Left ventricle myocardium inferior (tissue), 1 donor: ENCODE measurements at places on chromosomes 1 and 21.
A peak's percentile ranks its signal among the peaks of the same experiment; 100 is the strongest.

- DNase-seq, result no peak
Measured at GRCh38 chr1:200073286-200073637, 45.8 kb downstream of the NR5A2 start.

- no peak for DNase-seq
Measured at GRCh38 chr1:194024659-194025058, 838.2 kb upstream of the B3GALT2 start.

GRCh38 chr1:184164536-184164935 lies 113.0 kb downstream of the TSEN15 start:
- DNase-seq, result peak; percentile 26

- DNase-seq, result no peak
Measured at GRCh38 chr1:89451011-89451410, 73.6 kb upstream of the LRRC8B start.

- no peak for DNase-seq
Measured at GRCh38 chr1:174769961-174770549, 229.7 kb upstream of the CACYBP start.

DNA sequence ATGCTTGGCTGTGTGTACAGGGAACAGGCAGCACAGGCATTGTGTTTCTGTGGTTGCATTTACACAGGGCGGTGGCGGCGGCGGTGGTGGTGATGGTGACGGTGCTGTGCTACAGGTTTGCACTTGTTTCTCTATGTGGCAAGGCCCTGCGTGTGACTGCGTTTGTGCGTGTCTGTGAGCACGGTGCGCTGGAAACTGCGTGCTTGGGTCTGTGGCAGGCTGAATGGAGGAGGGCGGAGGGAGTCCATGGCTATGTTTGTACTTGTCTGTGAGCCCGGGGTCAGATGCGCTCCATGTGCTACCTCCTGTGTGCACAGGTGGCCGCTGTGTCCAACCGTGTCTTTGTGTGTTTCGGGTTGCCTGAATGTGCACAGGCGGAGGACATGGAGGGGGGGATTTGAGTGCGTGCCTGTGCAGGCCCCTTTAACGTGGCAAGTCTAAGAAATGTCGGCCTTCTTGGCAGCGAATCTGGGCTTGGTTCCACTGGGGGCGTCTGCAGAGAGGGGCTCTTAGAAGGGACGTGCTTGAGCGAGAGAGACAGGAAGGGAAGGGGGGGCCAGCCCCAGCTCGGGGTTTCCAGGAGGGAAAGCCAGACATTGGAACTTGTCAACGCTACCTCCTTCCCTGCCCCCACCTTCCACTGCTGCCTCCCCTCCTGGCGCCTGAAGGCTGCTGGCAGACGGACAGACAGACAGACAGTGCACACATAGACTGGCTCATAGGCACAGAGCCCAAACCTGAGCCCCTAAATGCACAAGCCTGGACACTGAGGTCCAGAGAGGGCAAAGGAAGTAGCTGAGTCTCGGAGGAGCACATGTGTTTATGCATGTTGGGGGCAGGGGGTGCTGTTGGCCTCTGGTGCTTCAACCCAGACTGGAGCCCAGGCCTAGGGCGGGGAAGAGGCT lies 32.7 kb upstream of the WASF2 start:
- peak; percentile 59 for DNase-seq

DNA sequence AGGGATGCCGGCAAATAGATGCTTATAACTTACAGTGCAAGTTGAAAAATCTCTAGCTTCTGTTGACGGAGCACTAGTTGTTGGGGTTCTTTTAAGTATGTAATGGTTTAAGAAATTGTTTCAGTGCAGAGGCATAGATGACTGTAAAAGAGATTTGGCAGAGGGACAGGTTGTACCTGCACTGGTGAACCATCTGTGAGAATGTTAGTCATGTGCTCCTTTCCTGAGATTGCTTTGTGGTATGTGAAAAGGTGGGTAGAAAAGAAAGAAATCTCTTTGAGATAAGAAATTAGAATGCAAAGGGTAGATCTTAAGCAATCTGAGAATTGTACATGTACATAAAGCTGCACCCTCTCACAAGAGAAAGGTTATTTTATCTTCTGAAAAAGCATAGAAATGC lies 19.4 kb downstream of the ZBTB37 start:
- DNase-seq, result no peak

- no peak for DNase-seq
Measured at GRCh38 chr1:67683316-67683715, 1.7 kb upstream of the GADD45A start.

DNA sequence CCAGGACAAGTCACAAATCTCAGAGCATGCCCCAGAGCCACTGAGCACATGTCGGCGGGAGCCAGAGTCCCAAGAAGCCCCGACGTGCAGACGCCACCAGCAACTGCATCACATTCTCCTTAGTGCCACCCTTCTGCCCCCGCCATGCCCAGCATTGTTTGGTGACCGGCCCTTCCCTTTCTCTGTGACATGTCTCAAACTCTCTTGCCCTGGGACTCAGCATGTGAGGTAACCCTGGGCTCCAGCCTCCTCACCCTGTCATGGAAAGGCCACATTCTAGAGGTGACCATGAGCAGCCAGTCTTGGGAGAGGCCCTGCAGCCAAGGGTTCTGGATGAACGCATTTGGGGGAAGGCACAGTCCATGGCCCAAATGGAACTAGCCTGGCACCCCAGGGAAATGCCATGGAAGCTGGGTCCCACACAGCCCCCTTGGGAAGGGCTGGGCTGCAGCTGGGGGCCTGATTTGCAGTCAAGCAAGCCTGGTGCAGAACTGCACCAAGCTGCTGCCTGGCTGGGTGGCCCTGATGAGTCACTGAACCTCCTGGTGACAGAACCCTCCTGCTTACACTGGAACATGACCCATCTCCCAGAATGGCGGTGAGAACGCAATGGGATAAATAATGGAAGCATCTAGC lies 94.4 kb downstream of the ITPKB start:
- DNase-seq, result peak; percentile 8

- no peak for DNase-seq
Measured at GRCh38 chr21:20169812-20170576, 828.2 kb upstream of the NCAM2 start.

DNA sequence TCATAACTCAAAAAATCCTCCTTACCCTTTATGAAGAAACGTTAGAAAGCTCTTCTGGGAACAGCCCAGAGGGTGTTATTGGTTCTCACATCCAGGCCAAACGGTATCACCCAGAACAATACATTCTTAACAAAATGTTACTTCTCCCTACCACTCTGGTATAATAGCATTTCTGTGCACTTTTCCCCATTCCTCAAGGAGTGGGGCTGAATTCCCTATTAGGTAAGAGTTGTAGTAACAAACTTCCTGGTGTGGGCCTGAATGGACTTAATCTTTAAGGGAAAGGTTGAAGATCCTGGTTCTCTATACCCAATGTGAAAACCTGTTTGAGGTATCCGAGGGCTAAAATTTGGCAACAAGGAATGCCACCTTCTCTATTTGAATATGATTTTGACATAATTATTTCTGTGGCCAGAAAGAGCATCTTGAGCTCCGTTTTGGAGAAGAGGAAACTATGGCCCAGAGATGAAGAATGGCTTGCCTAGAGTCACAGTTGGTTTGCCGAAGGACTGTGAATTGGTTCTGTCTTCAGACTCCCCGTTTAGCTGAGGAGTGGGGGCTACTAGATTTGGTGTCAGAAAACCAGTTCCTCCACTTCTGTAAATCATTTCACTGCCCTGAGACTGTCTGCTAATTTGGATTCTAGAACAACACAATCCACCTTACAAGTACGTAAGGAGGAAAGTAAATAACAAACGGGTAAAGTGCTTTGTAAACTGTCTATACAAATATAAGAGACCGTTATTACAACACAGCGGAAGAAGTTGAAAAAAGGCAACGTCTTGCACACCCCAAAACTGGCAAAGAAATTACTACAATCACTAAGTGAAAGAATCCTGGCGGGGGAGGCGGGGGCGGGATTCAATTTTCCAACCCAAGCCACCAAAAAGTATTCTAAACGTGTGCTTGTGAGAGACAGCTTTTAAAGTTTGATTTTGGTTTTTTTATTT lies 2.3 kb downstream of the ANP32E start:
- DNase-seq, result no peak

DNA sequence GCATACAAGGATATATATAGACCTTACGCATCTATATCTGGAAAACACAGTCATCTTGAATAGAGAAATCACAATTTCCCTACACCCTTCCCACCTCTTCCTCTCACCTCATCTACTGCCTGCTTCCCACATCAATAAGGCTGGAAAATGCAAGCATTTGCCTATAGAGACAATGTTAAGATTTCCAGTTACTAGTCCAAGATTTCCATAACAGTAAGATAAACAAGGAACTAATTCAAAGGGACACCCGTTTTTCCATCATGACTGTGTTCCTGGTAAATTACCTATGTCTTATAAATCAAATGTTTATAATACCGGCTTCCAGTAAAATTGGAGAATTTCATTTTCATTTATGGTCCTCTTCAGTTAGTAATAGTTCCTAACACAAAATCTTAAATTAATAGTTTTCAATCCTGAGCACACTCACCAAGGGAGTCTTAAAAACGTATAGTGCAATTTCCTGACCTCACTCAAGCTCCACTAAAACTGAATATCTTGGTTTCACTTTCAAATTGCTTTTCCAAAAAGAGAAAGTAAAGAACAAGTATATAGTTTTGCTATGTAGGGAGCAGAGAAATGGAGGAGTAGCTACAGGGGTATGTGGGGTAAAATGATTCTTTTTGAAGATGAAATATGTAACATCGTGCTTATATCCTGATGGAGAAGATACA lies 398.7 kb downstream of the PLPP3 start:
- no peak for DNase-seq

DNA sequence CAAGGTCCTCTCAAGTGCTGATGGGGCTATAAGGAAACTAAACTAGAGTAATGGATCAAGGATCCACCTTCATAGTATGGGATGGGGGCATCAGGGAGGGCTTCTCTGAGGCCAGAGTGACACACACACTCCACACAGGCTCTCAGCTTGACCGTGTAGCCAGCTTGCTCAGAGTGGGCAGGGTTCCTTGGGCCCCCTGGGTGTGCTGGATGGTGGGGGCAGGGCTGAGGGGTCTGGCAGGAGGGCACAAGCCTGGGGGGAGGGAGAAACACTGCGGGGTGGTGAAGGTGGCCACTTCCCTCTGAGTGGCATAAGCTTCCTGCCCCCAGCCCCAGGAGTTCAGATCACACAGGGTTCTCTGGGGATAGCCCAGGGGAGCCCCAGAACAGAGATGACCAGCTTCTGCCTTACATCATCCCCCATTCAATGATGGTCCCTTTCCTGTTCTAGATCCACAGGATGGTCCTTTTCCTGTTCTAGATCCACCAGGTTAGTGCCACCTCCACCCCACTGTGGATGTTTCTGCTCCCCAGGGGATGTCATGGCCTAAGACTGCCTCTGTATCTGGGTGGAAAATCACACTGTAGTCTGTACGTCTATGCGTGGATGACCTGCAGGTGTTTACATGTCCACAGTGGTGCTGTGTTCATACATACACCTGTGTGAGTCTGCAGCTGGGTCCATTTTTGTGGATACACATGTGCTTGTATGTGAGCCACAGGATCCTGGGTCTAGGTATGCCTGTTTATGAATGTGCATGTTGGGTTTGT lies 525.0 kb downstream of the PTPRU start:
- DNase-seq, result no peak

DNA sequence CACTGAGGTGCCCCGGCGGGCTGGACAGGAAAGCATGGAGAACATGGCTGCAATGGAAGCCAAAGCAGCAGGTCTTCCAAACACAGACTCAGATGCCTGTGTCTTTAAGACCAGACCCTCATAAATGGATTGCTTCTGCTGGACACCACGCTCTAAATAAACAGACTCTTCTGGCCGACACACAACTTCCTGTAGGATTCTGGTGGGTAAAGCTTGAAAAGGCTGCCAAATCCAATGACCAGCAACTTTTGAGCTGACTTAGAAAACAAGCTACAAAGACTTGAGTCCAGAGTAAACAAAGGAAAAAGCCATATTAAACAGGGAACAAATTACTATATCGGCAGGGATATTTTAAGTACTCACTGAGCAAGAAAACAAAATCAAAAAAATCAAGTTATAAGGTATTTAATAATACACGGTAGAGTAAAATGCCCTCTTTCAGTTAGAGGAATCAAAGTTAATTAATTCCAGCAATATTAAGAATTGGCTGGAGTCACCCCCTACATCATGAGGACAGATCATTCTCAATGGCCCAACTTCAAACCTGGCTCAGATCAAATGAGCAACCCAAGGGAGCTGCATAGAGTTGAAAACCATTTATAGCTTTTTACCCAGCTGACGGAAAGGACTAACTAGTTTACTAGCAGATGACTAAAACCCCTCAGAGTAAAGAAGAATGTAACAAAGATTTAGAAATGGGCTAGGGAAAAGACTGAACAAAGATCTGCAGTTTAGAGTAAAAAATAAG lies 102.4 kb downstream of the TGFBR3 start:
- DNase-seq, result no peak

- DNase-seq, result no peak
Measured at GRCh38 chr1:212267460-212267859, 17.8 kb upstream of the PPP2R5A start.

DNA sequence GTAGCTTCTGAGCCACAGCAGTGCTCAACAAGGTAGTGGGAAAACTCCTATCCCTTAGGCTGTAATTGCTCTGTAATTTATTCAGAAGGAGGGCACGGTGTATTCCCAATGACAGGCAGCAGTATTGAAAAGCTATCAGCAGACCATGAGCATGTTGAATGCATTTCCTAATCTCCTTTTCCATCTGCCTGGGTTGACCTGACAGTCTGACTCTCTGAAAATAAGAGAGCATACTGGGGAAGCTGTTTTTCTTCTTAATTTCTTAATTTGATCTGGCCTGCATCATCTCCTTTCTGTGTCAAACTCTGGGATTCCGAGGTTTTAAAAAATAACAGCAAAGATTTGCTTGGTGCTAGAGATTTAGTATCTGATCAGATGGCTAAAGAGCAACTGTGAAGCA lies 88.1 kb upstream of the SLC35F3 start:
- DNase-seq, result no peak

GRCh38 chr1:3707298-3707938 lies 44.8 kb upstream of the CCDC27 start:
- DNase-seq, result no peak

DNA sequence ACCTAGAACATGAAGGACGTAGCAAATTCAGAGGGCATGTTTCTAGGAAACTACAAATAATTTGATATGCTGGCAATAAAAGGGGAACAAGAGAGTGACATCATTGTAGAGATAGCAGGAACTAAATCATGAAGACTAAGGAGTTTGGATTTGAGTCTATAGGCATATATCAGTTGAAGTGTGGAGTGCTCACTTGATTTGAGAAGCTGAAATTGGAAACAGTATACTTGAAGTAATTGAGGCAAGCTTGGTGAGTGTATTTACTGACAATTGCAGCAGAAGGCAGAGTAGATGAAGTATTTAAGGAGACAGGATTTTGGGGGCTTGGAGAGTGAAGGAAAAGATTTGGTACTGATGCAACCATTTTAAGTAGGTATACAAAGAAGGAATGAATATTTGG lies 6.4 kb upstream of the TMCO2 start:
- DNase-seq, result no peak
